NCI-H1417 (cell line): ENCODE measurements at places on chromosomes 3 and 15.

- peak; percentile 10 for DNase-seq
Observed at GRCh38 chr3:49132437-49133225, at the start of gene LAMB2. TSS of gene LAMB2 (minus strand) at chr3:49133050. CDS start at chr3:49132867, 183 bp downstream.

GRCh38 chr3:197586181-197586580, 30.4 kb upstream of the BDH1 start:
- no peak for DNase-seq

- no peak for DNase-seq
Observed at GRCh38 chr3:61778095-61778494, 216.7 kb downstream of the PTPRG start.

- DNase-seq: no peak
Observed at GRCh38 chr3:178304758-178305467, 231.3 kb upstream of the KCNMB2 start.

- DNase-seq: no peak
Observed at GRCh38 chr3:184659797-184660301, 52.0 kb downstream of the MAGEF1 start.

GRCh38 chr3:127451321-127451720, 139.2 kb downstream of the TPRA1 start:
- DNase-seq: no peak

- DNase-seq: peak; percentile 69
Observed at GRCh38 chr15:89664441-89665350, 9.4 kb upstream of the KIF7 start.

- peak; percentile 61 for DNase-seq
Observed at GRCh38 chr15:58212909-58213526, 74.8 kb downstream of the AQP9 start.

DNA sequence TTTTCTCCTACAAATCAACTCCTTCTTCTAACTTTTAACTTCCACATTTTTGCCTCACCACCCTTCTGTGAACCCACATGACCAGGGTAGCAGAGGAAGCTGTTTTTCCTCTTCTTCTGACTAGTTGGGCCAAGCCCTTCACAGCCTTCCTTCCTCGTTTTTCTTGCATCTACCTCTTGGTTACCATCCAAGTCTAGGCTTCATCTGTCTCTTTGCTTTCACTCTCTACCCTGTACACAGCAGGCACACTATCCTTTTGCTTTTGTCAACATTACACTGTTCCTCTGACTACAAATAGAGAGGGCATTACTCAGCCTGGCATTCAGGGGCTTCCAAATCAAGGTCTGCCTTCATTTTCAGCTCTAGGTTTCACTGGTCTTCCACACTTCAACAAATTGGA, 22.0 kb downstream of the SLC9A9 start:
- DNase-seq: no peak

GRCh38 chr3:160061525-160061924, 72.9 kb downstream of the IL12A start:
- DNase-seq: no peak

DNA sequence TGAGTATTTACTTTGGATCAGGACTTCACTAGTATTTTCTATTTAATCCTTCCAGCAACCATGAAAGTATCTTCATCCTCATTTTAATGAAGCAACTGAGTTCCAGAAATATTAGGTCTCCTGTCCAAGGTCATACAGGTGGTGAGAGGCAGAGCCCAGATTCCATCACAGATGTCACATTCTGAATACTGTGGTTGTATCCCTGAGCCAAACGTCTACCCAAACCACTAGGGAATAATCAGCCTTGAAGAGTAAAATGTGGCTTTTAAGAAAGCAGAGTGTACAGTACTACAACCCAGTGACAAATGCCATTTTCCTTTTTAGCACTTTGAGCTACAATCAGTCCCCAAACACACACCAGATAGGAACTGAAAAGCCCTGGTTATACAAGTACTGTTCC, 93.3 kb upstream of the TRIM42 start:
- DNase-seq: no peak

DNA sequence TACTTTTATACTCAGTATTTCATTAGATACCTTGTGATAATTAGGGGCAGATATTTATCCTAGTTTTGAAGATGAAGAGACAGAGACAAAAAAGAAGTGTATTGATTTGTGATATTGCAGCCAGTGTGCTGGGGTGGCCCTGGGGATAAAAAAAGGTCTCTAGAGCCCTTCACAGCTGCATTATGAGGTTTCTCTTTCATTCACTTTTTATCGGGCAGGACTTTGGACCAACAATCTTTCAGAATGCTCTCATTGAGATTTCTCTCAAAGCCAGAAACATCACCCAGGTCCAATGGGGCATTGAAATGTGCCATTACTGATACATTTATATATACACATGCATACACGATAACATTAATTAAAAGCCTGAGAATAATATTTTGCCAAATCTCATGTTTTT, 20.5 kb upstream of the SELENOT start:
- DNase-seq: no peak

GRCh38 chr3:32301426-32301825, 62.9 kb downstream of the CMTM8 start:
- no peak for DNase-seq

DNA sequence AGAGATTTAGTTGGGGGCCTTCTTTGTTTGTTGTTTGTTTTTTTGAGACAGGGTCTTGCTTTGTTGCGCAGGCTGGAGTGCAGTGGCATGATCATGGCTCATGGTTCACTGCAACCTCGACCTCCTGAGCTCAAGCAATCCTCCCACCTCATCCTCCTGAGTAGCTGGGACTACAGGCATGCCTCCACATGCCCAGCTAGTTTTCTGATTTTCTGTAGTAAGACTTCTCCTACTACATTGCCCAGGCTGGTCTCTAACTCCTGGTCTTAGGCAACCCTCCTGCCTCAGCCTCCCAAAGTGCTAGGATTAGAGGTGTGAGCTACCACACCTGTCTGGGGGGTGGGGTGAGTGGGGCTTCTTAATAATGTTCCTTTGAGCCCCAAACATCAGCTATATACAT, 148.3 kb upstream of the ADAMTS9 start:
- no peak for DNase-seq

- no peak for DNase-seq
Observed at GRCh38 chr3:188884299-188885043, 287.3 kb upstream of the TPRG1 start.

DNA sequence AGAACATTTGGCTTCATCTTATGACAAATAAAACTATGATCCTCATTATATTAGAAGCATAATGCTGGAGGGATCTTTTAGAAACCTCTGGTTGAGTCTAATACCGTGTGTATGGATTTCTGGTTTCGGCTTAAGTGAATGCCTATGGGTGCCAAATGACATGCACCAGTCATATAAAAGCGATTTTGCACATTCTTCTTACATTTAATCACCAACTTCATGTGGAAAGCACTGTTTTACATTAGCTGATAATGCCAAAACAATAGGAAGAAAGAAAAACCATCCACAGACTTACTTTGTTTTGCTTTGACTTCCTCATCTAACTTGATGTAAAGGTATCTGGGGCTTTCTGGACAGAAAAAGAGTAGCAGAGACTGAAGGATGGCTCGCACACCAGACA, 20.9 kb downstream of the SLC2A2 start:
- DNase-seq: no peak

- no peak for DNase-seq
Observed at GRCh38 chr15:70490838-70491155, 272.6 kb downstream of the UACA start.

GRCh38 chr3:73783811-73784210, 159.1 kb upstream of the PDZRN3 start:
- DNase-seq: peak; percentile 4

DNA sequence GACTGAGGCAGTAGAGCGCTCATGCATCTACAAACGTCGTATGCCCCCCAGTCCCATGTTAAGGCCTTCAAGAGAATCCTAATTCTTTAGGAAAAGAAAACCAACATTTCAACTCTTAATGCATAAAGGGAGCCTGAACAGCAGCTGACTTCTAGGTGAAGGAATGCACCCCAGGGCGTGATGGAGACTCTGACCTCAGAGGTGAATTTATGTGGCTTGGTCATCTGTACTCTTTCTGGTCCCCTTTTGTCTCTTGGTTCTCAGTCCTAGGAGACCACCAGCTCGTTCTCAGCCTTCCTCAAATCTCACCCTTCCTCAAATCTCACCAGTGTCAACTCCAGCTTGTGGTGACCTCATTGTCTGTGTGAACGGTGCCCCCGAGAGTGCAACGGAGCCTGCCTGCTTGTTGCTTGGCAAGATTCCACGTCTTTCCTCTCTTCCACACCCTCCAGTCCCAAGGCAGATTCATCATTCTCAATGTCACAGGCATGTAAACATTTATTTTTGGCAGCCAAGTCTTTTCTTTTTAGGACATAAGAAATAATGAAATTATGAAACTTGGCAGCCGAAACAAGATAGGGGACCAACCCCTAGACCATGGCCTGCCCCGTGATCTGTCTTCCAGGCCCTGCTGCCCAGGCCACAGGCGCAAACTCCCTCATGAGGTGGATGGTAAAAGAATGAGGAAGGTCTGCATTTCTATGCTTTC, 166.2 kb downstream of the ADAMTS17 start:
- DNase-seq: no peak

- no peak for DNase-seq
Observed at GRCh38 chr3:187626581-187626980, 43.6 kb downstream of the SST start.

DNA sequence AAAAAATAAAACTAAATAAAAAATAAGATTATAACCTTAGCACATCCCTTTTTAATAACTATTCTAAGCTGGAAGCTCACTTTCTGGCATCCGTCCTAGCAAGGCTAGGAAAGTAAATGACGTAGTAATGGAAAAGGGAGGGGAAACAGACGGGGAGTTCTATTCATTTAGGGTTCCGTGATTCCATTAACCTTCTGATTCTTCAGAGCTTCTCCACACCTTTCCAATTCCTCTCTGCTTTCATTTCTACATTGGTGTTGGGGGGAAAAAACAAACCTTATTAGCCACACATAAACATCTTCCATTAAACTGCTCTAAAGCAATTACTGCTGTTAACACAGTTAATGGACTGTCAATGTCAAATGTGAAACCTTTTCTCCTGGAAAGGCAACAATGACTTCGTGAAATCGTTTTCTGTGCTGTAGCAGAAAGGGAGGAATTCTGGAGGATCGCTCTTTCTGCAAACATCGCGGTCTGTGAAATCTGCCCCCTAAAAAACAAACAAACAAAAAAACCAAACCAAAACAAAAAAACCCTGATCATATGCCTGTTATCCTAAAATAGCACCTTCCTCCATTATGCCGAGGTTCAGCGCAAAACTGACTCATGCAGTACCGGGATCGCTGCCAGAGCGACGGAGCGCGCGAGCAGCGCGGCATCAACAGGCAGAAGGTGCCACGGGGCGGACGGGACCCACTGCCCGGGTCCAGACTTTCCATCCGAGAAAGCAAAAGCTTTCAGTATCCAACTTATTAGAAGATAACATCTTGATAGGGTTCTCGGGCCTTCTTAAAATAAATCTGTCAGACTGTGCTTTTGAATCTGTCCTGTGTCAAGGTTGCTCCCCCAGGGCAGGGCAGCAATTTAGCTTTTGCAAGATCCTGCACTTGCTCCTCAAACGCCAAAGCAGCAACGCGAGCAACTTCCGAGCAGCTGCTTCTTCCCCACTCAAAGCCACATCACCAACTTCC, 156.2 kb downstream of the FGF12 start:
- DNase-seq: peak; percentile 52

GRCh38 chr3:33299395-33300081, 22.3 kb downstream of the FBXL2 start:
- DNase-seq: no peak

- no peak for DNase-seq
Observed at GRCh38 chr3:181782306-181782954, 70.7 kb downstream of the SOX2 start.

DNA sequence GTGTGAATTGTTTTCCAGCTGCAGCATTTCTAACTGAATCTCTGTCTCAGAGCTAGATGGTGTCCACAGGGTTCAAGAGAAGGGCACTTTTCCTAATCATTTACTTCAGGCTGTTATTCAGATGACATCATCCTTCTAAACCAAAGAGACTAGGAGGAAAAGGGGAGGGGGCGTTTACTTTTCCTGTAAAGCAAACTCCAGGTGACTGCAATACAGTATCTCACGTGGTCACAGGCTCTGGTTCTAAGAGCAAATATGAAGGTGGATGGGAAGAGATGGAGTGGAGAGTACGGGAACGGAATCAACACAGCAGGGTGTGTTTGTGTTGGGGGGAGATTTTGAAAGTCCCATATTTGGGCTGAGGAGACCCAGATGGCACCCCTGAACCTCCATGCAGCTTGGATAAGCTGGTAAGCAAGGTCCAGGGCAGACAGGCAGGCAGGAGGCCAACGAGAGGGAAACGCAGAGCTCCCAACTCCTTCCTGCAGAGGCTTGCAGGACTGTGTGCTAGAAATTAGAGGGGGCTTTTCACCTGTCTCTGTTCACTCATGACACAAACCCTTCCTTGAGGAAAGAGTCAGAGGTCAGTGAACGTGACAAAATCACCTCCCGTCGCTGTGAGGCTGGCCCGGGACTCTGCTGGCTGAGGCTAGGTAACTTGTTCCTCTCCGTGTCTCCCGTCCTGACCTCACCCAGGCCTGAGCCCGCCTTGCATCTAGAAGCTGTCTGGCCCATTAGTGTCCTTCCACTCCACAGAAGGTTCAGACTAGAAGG, 151.2 kb downstream of the OPA1 start:
- peak; percentile 73 for DNase-seq

DNA sequence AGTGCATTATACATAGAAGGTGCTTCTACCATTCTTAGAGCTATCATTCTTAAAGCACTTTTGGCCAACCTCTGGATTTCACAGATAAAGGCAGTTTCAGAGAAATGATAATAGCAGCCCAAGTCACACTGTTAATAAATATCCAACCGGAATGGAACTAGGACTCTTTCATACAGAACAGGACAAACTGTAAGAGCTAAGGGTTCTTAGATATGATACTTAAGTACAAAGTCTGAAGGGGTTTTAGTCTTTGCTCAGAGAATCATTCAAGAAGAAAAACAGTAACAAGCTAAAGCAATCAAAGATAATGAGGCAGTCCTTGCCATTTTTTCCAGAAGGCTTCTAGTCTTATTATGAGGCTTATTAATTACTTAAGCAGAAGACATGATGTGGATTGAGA, 239.0 kb downstream of the ERC2 start:
- no peak for DNase-seq

GRCh38 chr15:40785814-40786213, 16.0 kb downstream of the C15orf62 start:
- peak; percentile 3 for DNase-seq

DNA sequence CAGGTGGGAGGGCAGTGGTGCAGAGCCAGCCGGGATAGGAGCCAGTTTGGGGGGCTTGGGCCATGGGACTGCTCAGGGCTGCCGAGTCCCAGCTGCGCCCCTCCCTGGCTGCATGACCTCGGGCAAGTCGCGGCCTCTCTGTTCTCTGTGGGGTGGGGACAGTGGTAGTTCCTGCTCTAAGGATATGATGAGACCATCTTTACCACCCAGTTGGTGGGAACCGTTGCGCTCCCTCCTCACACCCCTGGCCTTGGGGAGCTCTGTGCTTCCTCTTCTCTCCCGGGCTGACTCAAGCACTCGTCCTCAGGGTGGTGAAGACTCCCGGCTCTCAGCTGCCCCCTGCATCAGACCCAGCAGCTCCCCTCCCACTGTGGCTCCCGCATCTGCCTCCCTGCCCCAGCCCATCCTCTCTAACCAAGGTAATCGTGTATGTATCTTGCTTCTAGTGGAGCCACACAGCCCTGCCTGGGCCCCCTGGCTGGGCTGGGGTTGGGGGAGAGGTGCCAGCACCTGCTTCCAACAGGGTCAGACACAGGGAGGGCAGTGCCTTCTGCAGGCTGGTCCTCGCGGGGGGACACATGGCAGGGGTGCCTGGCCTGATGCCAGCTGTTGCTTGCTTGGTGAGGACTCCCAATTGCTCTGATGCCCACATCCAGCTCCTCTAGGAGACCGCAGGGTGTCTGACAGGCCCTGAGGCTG, 15.1 kb upstream of the STAB1 start:
- no peak for DNase-seq
